Activated T-cell treated with anti-CD3 and anti-CD28 coated beads, Interleukin-2, amount 50 U/mL, for 1 hour (primary cell): ENCODE measurements at places on chromosomes 11 and 22.
A peak's percentile ranks its signal among the peaks of the same experiment; 100 is the strongest.

GRCh38 chr11:78567209-78567608 lies 7.5 kb downstream of the NARS2 start:
- DNase-seq, result no peak

DNA sequence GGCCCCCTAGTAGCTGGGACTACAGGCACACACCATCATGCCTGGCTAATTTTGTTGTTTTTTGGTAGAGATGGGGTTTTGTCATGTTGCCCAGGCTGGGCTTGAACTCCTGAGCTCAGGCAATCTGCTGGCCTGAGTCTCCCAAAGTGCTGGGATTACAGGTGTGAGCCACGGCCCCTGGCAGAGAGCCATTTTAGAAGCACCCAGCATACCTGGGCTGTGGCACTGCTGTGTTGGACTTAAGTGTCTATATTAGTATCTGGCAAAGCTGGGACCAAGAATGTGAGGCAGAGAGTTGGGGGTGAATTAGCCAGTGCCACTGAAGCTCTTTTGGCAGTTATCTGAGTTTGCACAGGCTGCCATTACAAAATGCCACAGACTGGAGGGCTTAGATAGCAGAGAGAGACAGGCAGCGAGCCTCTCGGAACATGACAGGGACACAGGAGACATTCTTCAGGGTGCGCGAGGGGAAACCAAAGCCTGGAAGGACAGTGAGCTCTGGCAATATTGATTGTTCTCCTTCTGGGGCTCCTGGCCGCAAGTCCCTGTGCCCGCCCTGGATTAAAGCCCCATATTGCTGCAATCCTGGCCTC lies 87.7 kb upstream of the ALX4 start:
- no peak for DNase-seq

- no peak for DNase-seq
Observed at GRCh38 chr22:45136594-45136993, 27.1 kb upstream of the NUP50 start.

GRCh38 chr11:121328967-121329679 lies 36.6 kb downstream of the SC5D start:
- no peak for DNase-seq

DNA sequence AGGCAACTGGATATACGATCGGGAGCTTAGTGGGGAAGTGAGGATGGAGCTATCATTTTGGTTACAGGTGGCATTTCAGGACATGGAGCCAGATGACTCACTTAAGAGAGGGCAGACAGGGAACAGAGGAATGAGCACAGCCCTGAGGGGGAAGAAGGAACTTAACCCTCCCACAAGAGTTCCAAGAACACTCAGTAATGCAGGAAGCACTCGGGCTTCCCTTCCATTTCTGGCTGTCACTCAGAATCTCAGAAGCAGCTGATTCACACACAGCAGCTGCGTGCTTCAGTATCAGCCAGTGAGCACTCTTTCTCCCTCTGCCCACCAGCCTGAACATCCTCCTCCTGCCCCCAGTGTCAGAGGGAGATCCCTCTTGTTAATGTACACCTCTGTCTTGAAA lies 34.8 kb downstream of the EFCAB6 start:
- DNase-seq, result no peak

- DNase-seq, result peak; percentile 54
Observed at GRCh38 chr22:17781319-17782031, 7.2 kb upstream of the BID start.

- DNase-seq, result no peak
Observed at GRCh38 chr11:95611827-95612226, 177.8 kb downstream of the FAM76B start.
